ENCODE measurements at places on chromosomes 16 and 17. TPM values are rescaled to one million over a fixed set of nuclear protein-coding genes. Genes with fewer than 3 reads are reported as not detected.

The MMP28 gene
- total RNA-seq, result not detected

The LHX1 gene
- not detected for total RNA-seq

The ZFHX3 gene
- 1.2 TPM for total RNA-seq

The LPO gene
- total RNA-seq, result not detected

The SPHK1 gene
- 1.9 TPM for total RNA-seq

The KRT222 gene
- total RNA-seq, result not detected

The DPEP3 gene
- not detected for total RNA-seq

The GRAP gene
- 24.7 TPM for total RNA-seq

The HOXB9 gene
- total RNA-seq, result 0.09 TPM

The FOXC2 gene
- total RNA-seq, result not detected

The RSKR gene
- total RNA-seq, result 27.2 TPM

The AATK gene
- total RNA-seq, result 0.27 TPM

The HIGD1B gene
- total RNA-seq, result not detected

The KRT32 gene
- total RNA-seq, result not detected

The SPATA32 gene
- 0.16 TPM for total RNA-seq

The KRT33A gene
- not detected for total RNA-seq

The TBC1D26 gene
- total RNA-seq, result not detected

The TPSG1 gene
- not detected for total RNA-seq

The DCAF7 gene
- 128 TPM for total RNA-seq

The TMEM92 gene
- 0.59 TPM for total RNA-seq

The KRTAP4-3 gene
- not detected for total RNA-seq

The ELMO3 gene
- 8.2 TPM for total RNA-seq

The CRISPLD2 gene
- total RNA-seq, result 0.50 TPM

The GAS7 gene
- total RNA-seq, result 0.18 TPM

The SPPL2C gene
- total RNA-seq, result not detected

The ALDH3A2 gene
- total RNA-seq, result 30.1 TPM

The NGFR gene
- 0.16 TPM for total RNA-seq

The ASPA gene
- total RNA-seq, result not detected

The FOXO3B gene
- total RNA-seq, result 4.5 TPM

The TVP23A gene
- total RNA-seq, result not detected

The KRT36 gene
- not detected for total RNA-seq

Data from T-helper 2 cell treated with Interferon-gamma antibody and Interleukin-4, amounts not matched to agents 100 ng/mL and 5 ng/mL, for 36 hours (primary cell).